Hindlimb muscle (tissue), 1 donor: ENCODE measurements at places on chromosomes 12 and 14.

GRCh38 chr12:28172434-28173030 is 17.7 kb upstream of the CCDC91 start:
- no peak for DNase-seq

DNA sequence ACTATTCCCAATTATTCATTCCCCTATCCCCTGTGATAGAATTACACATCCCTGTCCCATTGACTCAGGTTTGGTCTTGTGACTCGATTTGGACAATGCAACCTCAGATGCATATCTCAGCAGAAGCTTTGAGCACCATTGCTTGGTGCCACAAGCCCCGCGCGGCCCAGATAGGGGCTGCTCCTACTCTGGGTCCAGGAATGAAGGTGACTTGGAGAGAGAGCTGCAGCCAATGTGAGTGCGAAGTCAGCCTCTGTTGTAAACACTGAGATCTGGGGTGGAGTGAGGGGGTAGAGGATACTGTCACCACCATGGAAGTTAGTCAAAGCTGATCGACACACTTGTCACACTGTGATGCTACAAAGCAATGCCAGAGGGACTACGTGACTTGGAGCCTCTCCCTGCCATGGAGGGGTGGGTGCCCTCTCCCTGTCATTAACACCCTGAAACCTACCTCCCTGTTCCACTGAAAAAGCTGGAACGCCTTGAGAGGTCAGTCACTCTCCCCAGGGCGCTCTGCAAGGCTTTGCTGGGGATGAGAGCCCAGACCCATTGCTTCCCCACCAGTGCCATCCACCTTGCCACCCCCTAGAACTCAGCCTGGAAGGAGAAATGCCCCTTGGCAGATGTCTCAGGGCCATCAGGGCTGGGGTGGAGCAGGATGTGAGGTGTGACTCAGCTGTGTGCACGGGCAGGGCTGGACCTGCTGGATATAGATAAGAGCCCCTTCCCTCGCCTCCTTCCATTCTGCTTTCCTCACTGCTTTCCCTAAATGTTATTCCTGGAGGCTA is 6.6 kb upstream of the PLEK2 start:
- no peak for DNase-seq

GRCh38 chr12:79983492-79983891 is 48.6 kb upstream of the PPP1R12A start:
- no peak for DNase-seq

DNA sequence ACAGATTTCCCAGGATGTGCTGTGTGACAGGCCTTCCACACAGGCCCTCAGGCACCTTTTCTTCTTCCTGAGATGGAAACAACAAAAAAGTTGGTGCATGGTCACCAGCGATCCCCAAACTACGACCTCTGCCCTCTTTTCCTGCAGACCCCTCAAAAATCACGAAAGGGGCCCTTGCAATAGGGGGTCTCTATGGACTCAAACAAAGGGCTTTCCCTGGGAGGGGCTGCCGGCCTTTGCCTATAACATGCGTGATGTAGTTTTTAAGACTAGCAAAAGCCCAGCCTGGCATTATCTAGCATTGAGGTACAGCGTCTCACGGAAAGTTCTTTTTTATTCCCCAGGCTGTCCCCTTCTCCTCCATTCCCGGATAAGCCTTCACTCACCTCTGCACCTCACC is 71.2 kb downstream of the DIO3 start:
- no peak for DNase-seq

- DNase-seq: no peak
Measured at GRCh38 chr12:122460061-122460460, 37.6 kb upstream of the CLIP1 start.

DNA sequence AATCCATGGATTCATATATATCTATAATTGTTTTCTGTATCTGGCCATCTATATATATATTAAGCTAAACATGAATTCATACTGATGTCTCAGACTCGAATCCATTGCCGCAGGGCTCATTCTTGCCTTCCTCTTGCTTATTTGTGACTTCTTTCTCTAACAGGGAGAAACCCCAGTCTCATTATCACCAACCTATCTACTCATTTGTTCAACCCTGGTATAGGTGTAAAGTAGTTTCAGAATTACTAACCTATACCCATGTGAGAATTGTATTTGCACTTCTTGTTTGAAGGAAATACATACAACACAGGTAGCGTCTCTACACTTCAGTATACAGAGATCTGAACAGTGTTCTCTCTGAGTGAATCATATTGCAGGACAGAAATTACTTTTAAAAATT is 77.7 kb downstream of the PTPN11 start:
- no peak for DNase-seq

DNA sequence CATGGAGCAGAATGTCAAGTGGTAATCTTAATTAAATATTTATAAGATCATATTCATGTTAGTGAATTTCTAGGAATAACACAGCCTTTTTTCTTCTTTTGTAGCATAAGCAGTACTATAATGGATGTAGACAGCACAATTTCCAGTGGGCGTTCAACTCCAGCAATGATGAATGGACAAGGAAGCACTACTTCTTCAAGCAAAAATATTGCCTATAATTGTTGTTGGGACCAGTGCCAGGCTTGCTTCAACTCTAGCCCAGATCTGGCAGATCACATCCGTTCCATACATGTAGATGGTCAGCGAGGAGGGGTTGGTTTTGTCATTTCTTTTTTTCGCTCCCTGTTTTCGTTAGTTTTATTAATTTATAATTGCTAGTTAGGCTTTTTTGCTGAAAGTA is 23.1 kb downstream of the AEBP2 start:
- DNase-seq: no peak

DNA sequence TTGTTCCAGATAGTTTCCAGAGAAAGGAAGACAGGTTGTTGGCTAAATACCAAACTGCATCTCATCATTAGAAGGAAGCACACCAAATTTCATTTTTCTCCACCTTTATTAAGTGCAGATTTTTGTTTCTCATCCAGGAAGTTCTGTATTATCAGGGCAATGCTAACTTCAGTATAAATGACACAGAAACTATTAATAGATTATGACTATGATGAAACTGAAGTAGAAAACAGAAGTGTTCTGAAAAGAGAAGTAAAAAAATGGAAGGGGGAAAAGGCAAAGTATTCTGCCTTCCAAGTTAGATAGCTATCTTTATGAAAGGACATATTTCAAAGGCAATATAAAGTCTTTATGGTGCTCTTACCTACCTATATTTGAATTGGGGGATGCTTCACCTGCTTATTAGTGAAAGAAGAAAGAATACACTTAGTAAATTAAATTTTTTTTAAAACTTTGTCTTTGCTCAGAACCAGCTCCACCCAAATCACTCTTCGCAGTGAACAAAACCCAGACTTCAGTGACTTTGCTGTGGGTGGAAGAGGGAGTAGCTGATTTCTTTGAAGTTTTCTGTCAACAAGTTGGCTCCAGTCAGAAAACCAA is 223.9 kb downstream of the PTPRO start:
- no peak for DNase-seq
